ENCODE measurements at places on chromosomes 2 and 18.

DNA sequence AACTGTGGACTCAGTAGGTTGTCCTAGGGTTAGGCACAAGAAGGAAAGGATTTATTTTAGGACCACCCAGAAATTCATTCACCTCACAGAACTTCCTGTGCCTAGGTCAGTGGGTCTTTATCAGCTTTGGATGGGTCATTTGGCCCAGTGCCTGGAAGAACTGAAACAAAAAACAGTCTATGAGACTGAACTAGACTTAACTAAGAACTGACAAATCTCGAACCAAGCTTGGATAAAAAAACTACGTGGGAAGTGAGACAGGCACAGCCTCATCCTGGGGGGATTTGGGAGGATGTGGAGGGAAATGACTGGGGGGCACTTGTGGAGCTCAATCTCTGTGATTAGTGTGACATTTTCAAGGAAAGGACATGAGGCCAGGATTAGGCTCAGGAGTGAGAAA lies 2.3 kb upstream of the OST4 start:
- DNase-seq, result no peak

DNA sequence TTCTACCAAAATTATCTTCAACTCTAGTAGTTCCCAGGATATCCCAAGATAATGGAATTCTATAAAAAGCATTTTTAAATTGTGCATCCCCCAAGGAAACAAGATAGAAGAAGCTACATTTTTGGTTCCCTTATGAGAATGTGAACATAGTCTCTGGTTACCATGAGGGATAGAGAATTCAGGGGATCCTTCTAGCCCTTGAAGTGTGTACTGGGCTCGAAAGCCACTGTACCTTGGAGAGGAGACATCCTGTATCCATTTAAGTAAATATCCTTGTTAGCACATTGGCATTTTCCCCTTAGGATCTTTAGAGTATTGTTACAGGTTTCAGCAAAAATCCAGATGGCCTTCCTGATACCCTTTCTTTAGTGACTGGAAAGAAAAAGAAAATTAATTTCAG lies 228.5 kb downstream of the RTP5 start:
- no peak for DNase-seq

- no peak for DNase-seq
Observed at GRCh38 chr2:104318001-104318665, 535.8 kb upstream of the POU3F3 start.

- DNase-seq, result no peak
Observed at GRCh38 chr2:113980946-113981345, 91.1 kb downstream of the ACTR3 start.

- no peak for DNase-seq
Observed at GRCh38 chr18:58102018-58102417, 58.0 kb downstream of the NEDD4L start.

Measured in NCI-H2029 treated with DMSO at 0.1 percent for 48 hours (cell line).